ENCODE measurements at places on chromosomes 7 and 10. TPM values are rescaled to one million over a fixed set of nuclear protein-coding genes. Genes with fewer than 3 reads are reported as not detected.

UNCX gene
- polyA plus RNA-seq: not detected

KIAA1217 gene
- polyA plus RNA-seq: 41.8 TPM

EMX2 gene
- 9.0 TPM for polyA plus RNA-seq

XPNPEP1 gene
- polyA plus RNA-seq: 73.3 TPM

CYP3A4 gene
- polyA plus RNA-seq: not detected

PIK3CG gene
- 2.8 TPM for polyA plus RNA-seq

ADRA2A gene
- polyA plus RNA-seq: 3.7 TPM

DNA sequence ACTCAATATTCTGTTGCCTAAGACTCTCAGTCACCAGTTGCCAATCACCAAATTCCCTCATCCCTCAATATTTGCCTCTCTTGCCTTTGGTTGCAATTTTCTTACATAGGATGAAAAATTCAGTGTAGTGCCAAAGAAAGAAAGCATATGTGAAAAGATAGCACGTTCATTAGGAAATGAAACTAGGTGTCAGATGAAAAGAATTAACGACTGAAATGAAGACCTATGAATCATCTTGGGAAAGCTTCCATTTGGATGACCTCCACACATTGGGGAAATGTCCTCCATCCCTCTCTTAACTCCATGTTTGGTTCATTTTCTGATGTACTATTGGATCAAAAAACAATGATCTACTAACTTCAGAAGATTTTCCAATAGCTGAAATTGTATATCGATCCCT lies 145.1 kb upstream of the MEOX2 start:
- DNase-seq: no peak

GRCh38 chr10:10985361-10985760 lies 32.3 kb upstream of the CELF2 start:
- DNase-seq: no peak

DNA sequence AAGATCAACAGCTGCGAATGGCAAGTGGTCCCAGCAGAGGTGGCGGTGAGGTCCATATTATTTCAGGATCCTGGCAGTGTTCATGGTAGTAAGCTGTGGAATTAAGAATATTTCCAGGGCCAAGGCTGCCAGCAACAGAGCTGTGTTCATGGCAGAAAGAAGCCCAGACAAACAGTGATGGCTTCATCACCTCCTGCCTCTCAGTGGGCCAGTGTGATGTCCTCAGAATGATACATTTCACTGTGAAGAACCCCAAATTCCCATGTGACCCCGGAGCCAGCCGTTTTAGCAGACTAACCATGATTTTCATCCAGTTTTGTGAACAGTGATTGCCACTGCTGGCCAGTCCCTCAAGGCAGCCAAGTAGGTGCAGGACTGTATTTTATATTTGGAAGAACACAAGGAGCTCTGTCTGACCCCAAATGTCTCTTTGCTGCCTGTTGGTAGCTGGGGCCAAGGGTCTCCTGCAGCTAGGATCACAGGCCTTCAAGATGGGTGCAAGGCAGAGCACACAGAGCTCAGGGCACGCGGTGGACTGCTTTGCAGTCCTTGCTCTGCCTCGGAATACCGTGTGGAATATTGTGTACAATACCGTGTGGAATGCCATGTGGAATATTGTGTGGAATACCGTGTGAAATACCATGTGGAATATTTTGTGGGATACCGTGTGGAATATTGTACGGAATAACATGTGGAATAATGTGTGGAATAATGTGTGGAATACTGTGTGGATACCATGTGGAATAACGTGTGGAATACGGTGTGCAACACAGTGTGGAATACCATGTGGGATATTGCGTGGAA lies 132.3 kb upstream of the CHST15 start:
- no peak for DNase-seq

- DNase-seq: no peak
Observed at GRCh38 chr7:81774551-81774950, 4.7 kb upstream of the HGF start.

DNA sequence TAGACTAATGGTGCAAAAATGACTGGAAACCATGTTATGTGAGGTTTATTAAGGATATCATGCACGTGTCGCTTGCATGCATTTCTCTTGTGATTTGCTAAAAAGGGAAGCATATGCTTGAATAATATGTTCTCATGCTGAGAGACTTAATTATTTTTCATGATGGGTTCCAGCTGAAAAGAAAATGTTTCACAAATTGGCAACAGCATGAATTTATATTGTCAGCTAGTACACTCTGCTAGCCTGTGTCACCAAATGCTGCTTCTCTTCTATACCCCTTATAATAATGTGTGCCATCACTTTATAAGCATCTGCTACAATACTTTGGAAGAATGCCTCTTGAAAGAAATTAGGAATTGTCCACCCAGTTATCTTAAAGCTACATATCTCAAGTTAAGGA lies 63.0 kb downstream of the GNAI1 start:
- no peak for DNase-seq

GRCh38 chr10:93080350-93081046 lies 6.8 kb downstream of the CYP26A1 start:
- DNase-seq: peak; percentile 46

- no peak for DNase-seq
Observed at GRCh38 chr7:39937366-39938153, 12.5 kb upstream of the CDK13 start.

- peak; percentile 46 for DNase-seq
Observed at GRCh38 chr10:6145166-6145987, 56.5 kb downstream of the RBM17 start.

DNA sequence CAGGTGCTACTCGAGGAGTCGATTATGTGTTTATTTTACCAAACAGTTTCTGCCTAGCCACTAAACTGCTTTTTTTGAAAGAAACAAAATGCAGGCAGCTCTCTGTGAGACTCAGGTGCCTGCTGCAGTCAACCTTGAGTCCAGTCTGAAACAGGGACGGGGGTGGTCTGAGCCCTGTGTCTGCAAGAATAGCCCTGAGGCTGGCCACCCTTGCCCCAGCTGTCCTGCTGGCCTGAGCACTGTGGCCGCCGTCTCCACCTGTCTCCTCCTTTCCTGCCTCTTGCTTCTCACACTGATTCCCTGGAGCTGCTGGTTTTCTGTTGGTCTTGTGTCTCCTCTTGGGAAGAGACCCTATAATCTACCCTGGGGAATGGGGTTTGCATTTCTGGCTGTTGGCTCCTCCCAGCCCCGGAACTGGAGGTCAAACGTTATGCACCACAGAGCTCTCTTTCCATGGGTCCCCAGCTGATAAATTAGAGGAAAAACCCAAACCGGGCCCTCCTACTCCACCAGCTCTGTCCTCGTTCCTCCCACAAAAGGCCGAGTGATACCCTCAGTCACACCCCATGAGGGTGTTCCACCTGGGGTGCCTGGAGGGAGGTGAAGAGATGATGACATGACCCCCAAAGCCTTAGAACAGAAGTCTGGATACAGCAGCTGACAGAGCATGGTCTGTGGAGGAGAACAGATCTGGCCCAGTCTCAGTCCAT lies 15.0 kb upstream of the SLC18A3 start:
- no peak for DNase-seq

GRCh38 chr10:117363028-117363427 lies 12.2 kb downstream of the PDZD8 start:
- DNase-seq: no peak

GRCh38 chr7:133827707-133828623 lies 299.2 kb upstream of the LRGUK start:
- no peak for DNase-seq

- DNase-seq: no peak
Observed at GRCh38 chr10:72567889-72568640, 57.8 kb downstream of the MICU1 start.

- DNase-seq: no peak
Observed at GRCh38 chr10:6774406-6774805, 194.3 kb upstream of the PRKCQ start.

GRCh38 chr7:7861211-7861633 lies 107.4 kb upstream of the GLCCI1 start:
- no peak for DNase-seq

DNA sequence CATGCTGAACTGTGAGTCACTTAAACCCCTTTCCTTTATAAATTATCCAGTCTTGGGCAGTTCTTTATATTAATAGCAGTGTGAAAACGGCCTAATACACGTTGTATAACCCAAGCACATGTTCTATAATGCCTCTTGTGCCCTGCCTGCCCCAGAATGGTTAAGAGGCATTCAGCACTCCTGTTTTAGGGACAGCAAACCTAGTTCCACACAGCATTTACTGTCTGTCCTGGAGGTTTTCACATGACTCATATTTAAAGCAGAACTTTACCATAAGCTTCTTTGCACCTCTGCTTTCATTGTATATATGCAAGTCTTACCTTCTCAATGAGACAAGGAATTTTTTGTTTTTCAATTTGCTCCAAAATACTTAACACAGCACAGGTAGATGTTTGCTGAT lies 144.8 kb downstream of the ICA1 start:
- no peak for DNase-seq

GRCh38 chr7:55574051-55574717 lies 1.9 kb upstream of the VOPP1 start:
- no peak for DNase-seq

- no peak for DNase-seq
Observed at GRCh38 chr7:55477781-55478374, 94.4 kb downstream of the VOPP1 start.

GRCh38 chr7:157079116-157079515 lies 59.6 kb upstream of the UBE3C start:
- no peak for DNase-seq

- DNase-seq: no peak
Observed at GRCh38 chr7:36851382-36851781, 127.1 kb upstream of the AOAH start.

DNA sequence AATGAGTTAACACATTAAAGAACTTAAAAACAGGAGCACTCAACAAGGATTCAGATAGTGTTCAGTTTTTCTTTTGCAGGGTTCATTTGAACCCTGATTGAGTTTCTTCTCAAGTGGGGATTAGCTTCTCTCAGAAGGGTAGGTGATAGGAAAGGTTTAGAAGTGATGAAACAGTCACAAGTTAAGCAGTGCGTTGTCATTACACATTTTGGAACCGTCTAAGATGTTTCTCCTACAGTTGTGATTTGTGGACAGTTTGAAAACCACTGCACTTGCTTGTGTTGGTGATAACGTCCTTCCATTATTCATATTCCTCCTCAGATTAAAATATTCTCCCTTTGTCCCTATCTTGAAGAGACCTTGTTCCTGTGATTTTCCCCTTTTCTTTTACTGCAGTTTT lies 2.7 kb downstream of the STMP1 start:
- no peak for DNase-seq

DNA sequence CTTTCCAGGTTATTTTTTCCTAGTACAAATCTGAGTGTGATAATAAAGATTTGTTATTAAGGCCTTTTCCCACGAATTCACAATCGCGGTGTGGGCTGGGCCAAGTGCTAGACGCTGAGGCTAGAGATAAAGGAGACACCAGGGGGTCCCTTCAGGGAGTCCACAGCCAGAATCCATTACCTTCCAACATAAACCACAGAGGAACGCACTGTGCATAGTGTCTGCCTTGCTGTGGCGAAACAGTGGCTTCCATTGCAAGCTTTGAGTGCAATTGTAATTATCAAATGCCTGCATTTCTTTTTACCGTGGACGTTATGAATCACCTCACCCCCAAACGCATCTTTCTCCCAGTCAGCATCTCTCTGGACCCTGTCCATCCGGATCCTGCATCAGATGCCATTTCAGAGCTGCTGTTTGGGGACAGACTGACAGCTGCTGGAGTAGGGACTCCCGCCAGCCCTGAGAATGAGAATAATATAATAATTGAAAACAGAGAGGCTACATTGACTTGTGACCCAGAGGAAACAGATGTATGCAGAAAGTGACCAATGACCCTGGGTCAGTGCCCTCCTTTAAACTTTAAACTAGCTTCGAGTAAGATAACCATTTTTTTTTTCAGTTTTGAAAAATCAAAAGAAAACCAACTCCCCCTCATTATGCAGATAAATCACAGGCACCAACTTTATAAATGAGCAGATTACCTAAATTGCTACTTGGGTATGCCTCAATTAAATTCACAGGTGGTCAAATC lies 456.2 kb upstream of the NRP1 start:
- no peak for DNase-seq

Measured in hindlimb muscle (tissue), 1 donor.